Renal pelvis (tissue), 12 donors: ENCODE measurements at places on chromosomes 2 and 18. TPM values are rescaled to one million over a fixed set of nuclear protein-coding genes. Genes with fewer than 3 reads are reported as not detected.

- DNase-seq = no peak
These were observed 590 bp downstream of the EIF2B4 start for GRCh38 chr2:27369471-27370025.

The ANKRD62 gene
- 0.07 TPM for polyA plus RNA-seq

DNA sequence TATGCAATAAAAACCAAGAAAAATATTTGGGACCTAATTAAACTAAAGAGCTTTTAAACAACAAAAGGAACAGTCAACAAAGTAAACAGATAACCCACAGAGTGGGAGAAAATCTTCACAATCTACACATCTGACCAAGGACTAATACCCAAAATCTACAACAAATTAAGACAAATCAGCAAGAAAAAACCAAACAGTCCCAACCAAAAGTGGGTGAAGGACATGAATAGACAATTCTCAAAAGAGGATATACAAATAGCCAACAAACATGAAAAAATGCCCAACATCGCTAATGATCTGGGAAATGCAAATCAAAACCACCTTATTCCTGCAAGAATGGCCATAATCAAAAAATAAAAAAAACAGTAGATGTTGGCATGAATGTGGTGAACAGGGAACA is 250.1 kb downstream of the C1D start:
- no peak for DNase-seq

The STARD6 gene
- 0.51 TPM for polyA plus RNA-seq

The STPG4 gene
- polyA plus RNA-seq = 0.30 TPM

DNA sequence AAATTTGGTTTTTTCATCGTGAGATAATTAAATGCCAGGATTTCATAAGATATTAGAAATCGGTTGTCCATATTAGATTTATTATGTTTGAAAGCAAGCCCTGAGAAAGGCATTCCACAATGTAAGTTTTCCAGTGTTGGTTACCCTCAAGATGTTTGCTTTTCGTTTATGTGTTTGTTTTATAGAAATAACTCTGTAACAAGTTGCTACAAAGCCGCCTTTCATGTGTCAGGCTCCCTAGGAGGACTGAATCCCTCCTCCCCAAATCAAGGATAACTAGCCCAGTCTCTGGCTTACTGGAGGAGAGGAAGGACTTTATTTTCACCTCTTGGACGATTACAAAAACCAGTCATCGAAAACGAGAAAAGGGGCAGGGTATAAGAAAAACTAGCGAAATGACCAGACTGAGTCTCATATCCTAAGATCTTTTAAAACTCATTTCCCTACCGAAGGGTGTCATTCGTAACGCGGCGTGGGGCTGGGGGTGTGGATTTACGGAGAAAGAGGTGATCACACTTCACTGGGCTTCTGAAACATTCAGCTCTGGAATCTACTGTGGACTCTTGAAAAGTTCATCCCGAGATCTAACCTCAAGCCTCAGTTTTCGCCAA is 1.0 kb upstream of the PEX13 start:
- DNase-seq = no peak

DNA sequence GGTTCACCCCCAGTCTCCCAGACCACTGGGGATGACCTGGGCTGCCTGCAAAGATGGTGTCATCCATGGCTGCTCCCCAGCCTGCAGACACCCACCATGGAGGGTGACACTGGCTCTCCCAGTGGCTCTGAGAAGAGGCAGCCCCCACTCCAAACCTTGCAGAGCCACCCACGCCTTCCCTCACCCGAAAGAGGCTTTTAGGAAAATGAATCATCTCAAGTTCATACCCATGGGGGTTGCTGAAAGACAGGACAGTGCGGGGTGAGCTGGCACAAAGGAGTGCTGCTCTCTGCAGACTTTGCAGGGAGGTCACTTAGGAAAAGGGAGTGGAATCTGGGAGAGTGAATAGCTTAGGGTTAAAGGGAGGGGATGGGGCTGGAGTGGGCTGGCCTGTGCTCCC is 36.4 kb downstream of the MPHOSPH10 start:
- DNase-seq = no peak

DNA sequence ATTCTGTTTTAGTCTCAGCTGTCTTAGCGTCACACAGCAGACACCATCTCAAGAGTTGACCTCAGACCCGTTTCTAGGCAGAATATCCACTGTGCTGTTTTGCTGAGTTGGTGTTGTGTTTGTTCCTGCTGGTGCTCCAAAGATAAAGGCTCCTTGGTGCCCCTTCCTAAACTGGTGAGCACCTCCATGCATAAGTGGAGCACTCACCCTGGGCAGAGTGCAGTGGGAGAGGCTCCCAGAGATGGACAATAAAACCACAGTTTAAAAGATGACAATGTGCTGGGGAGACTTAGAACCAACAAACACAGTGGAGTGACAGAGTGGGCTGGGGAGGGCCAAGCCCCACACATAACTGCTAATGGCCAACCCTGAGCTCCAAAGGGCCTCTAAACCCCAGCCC is 271.1 kb downstream of the PHLPP1 start:
- DNase-seq = no peak

The CFAP53 gene
- polyA plus RNA-seq = 4.1 TPM

The CD302 gene
- 11.2 TPM for polyA plus RNA-seq
